ENCODE measurements at places on chromosomes 3 and 15.
A peak's percentile ranks its signal among the peaks of the same experiment; 100 is the strongest.

DNA sequence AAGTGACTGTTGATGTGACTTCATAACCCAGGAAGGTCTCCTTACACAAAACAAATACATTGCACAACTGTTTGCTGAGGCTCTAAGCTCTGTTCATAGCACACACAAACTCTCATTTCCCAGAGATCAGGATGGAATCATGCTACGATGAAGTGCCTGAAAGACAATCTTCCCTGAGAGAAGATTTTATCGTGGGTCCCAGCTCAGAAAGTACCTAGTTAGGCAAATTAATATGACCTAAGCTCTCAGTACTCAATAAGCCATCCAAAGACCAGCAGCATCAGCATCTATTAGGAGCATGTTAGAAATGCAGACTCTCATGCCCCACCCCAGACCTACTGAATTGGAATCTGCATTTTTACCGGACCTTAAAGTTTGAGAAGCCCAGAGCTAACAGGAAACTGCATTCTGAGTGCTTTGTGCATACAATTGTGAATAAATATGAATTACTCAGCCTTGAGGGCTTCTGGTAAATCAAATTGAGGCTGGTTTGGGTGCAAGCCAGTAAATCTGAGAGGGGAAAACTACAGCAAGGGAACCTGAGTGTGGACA, 161.5 kb upstream of the C2CD4B start:
- H3K36me3 ChIP-seq, result no peaks in the 10 kb centered on the region
- no peak for DNase-seq
- H3K27ac ChIP-seq, result no peak overlapping the region
- H3K4me1 ChIP-seq, result no peaks in the 10 kb centered on the region
- H3K27me3 ChIP-seq, result peaks cover 16% of the 10 kb centered on the region

GRCh38 chr3:104149154-104149553, 1217.6 kb upstream of the ALCAM start:
- DNase-seq, result no peak
- H3K4me3 ChIP-seq, result no peak overlapping the region
- no peaks in the 10 kb centered on the region for H3K27me3 ChIP-seq
- H3K27ac ChIP-seq, result no peak overlapping the region
- no peaks in the 10 kb centered on the region for H3K4me1 ChIP-seq

GRCh38 chr3:27356976-27357375, 12.2 kb downstream of the NEK10 start:
- no peak overlapping the region for H3K27ac ChIP-seq
- peaks cover 3% of the 10 kb centered on the region for H3K36me3 ChIP-seq
- H3K4me3 ChIP-seq, result no peak overlapping the region
- DNase-seq, result no peak

- no peaks in the 10 kb centered on the region for H3K4me1 ChIP-seq
- peaks cover 6% of the 10 kb centered on the region for H3K27me3 ChIP-seq
- H3K27ac ChIP-seq, result no peak overlapping the region
- H3K4me3 ChIP-seq, result no peak overlapping the region
- DNase-seq, result no peak
- no peaks in the 10 kb centered on the region for H3K36me3 ChIP-seq
These were observed 200.8 kb upstream of the GOLGA6L4 start for GRCh38 chr15:84034578-84035398.

DNA sequence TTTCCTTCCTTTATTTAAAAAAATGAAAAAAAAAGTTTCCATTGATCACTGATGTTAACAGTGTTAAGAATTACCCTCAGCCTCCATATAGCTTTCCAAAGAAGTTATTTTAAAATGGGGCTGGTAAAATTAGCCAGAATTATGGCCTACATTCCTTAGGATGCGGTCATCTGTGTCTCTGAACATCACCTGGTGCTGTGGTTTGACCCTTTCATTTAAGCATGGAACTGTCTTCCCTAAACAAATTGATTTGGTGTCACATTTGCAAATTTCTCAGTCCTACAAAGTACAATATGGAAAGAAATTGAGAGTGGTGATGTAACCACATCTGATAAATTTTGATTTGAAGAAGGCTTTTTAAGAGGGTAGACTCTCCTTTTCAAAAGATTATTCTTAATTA, 40.3 kb upstream of the ZPLD1 start:
- no peaks in the 10 kb centered on the region for H3K4me1 ChIP-seq
- DNase-seq, result no peak
- H3K27ac ChIP-seq, result no peak overlapping the region
- no peak overlapping the region for H3K4me3 ChIP-seq

DNA sequence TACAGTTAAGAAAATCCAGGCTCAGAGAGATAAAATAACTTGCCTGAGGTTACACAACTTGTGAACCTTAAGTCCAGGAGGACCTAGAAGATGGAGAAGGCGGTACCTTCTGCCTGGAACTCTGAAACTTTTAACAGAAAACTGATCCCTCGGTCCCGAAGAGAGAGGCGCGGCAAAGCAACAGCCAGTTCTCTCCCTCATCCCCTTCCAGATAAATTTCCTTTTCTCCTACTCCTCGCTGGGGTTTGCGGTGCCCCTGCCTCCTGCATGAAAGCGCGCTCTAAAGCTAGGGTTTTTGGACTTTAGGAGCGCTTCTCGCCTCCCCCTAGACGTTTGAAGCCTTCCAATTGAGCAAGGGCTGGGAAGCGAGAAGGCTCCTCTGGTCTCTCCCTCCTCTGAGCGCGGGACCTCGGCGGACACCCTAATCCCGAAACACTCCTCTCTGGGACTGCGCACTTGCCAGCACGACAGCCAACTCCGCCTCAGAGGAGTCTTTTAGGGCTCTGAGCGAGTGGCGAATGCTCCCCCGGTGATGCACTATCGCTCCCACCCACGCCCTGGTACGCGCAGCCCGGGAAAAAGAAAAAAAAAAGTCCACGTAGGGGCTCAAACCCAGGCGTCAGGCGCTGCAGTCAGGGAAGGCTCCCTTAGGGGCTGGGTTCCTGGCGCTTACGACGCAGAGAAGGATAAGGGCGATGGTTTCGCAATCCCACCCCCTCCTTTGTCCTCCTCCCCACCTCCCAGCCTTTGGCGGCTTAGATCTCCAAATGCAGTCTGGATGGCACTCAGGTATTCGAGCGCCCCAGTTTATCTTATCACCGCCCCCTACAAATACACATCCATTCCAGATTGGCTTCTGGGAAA, 7.9 kb upstream of the EOMES start:
- H3K27ac ChIP-seq, result no peak overlapping the region
- H3K4me3 ChIP-seq, result peak overlapping the region; percentile 26
- peaks cover 40% of the 10 kb centered on the region for H3K27me3 ChIP-seq
- peaks cover 15% of the 10 kb centered on the region for H3K4me1 ChIP-seq

DNA sequence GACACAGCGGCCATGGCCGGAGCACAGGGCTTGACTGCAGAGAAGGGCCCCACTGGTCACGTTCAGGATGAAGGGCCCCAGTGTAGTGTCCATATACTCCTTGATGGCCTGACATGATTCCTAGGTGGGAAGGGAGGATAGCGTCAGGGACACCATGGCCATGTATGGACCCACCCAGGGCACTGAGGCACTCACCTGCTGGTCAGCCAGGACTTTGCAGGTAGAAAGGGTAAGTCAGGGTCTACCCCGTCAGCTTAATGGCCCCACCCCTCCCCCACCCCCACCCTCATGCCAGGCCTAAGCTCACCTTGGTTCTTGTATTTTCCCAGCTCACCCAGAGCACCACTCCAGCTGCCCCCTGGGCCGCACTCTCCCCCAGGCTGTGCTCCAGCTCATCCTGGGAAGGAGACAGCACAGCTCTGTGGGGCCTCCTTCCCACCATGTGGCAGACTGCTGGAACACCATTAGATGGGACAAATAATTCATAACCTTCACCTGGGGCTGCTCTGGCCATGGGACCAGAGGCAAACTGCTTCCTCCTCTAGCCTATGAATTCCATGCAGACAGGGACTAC, 1.6 kb upstream of the HYAL3 start:
- no peak for DNase-seq
- H3K36me3 ChIP-seq, result peaks cover 4% of the 10 kb centered on the region
- H3K27ac ChIP-seq, result no peak overlapping the region
- no peak overlapping the region for H3K4me3 ChIP-seq
- H3K27me3 ChIP-seq, result no peaks in the 10 kb centered on the region

DNA sequence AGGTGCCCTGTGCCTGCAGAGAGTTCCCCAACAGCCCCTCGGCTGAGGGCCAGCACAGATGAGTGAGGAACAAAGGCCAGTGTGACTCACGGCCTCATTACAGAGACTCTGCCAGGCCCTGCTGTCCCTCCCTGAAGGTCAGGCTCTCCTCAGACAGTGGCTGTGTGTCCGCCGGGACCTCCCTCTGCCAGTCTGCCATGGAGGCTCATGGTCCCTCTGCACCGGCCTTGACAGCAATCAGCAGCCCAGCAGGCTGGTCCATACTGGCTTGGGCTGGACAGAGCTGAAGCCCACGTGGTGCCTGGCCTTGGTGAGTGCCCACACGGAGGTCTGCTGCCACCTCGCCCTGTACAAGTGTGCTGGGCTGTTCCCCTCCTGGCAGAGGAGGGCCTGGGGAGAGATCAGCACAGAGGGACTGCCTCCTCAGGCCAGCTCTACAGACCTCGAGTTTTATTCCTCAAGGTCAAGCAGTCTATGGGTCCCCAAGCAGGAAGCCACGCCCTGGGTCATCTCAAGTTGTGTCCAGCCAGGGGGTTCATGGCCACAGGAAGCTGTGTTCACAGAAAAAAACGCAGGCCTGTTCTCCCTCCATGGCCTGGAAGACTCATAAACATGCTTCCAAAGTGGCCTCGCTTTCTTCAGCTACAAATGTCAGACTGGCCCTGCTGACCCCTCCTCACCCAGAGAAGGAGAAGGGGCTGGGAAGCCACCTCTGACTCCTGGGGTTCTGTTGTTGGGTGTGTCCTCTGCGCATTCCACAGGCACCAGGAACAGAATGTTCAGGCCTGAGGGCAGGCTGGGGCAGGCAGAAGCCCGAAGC, 27.0 kb downstream of the SLC41A3 start:
- no peak overlapping the region for H3K4me3 ChIP-seq
- H3K4me1 ChIP-seq, result no peaks in the 10 kb centered on the region
- H3K27ac ChIP-seq, result no peak overlapping the region
- H3K27me3 ChIP-seq, result no peaks in the 10 kb centered on the region

DNA sequence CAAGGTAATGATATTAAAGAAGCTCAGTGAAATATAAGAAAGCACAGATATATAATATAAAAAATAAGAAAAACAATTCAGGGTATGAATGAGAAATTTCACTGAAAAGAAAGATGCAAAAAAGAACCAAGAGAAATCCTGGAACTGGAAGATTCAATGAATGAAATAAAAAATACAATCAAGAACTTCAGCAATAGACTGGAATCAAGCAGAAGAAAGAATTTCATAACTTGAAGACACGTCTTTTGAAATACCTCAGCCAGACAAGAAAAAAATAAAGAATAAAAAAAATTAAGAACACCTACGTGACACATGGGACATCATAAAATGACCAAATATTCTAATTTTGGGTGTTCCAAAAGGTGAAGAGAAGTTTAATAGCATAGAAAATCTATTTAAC, 104.6 kb upstream of the NEO1 start:
- no peak overlapping the region for H3K27ac ChIP-seq
- DNase-seq, result no peak
- peaks cover 17% of the 10 kb centered on the region for H3K27me3 ChIP-seq
- H3K36me3 ChIP-seq, result no peaks in the 10 kb centered on the region

- peaks cover 2% of the 10 kb centered on the region for H3K27me3 ChIP-seq
- H3K4me1 ChIP-seq, result no peaks in the 10 kb centered on the region
- no peak overlapping the region for H3K27ac ChIP-seq
- H3K36me3 ChIP-seq, result no peaks in the 10 kb centered on the region
- H3K4me3 ChIP-seq, result no peak overlapping the region
These were observed 71.4 kb upstream of the TLE3 start for GRCh38 chr15:70169147-70169546.

GRCh38 chr15:93837450-93837849, 393.9 kb upstream of the MCTP2 start:
- no peak overlapping the region for H3K4me3 ChIP-seq
- DNase-seq, result no peak
- no peaks in the 10 kb centered on the region for H3K36me3 ChIP-seq
- no peaks in the 10 kb centered on the region for H3K27me3 ChIP-seq
- H3K27ac ChIP-seq, result no peak overlapping the region

GRCh38 chr3:86948822-86949221, 42.1 kb downstream of the VGLL3 start:
- no peak overlapping the region for H3K4me3 ChIP-seq
- H3K4me1 ChIP-seq, result no peaks in the 10 kb centered on the region
- no peak overlapping the region for H3K27ac ChIP-seq
- H3K27me3 ChIP-seq, result no peaks in the 10 kb centered on the region

DNA sequence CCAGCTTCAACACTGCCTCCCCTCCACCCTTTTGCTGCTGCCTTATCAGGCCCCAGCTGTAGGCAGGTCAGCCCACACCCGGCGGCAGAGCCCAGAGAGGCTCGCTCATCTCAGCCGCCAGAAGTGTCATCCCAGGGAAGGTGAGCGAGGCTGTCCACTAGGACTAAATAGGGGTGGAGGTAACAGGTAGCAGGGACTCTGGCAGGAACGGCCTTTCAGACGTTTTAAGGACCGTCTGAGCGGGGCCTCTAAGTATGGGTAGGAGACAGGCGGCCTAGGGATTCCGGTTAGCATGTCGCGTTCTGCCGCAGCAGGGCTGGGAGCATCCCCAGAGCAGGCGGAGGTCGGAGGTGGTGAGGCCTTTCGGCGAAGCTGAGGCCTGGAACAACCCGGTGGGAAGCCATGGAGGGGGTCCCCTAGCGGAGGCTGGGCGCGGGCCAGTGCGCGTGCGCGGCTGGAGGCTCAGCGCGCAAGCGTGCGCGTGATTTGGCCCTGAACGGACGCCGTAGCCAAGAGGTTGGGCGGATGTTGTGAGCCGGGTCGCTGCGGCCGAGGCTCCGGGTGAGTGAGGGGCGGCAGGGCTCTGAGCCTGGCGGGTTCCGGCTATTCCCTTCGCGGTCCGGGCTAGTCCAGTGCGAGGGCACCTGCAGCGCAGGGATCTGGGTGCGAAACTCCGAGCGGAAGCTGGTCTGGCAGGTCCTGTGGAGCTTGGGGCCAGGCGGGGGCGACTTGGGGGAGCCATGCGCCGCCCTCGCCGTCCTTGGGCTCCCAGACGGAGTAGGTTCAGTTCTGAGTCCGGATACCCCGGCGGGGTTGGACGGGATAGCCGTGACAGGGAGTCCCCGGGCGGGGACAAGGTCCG, at the start of the genes MST1 and RNF123:
MST1 (minus strand) TSS at position 429 of the 862 bp plus-strand sequence. CDS start 783 bp downstream, outside the sequence.
RNF123 (plus strand) TSS at position 512 of the 862 bp plus-strand sequence. CDS start 1,609 bp downstream, outside the sequence.
- H3K4me3 ChIP-seq, result peak within 1 kb of the TSS; percentile 94
- peaks cover 52% of the 10 kb centered on the region for H3K4me1 ChIP-seq
- H3K27me3 ChIP-seq, result peaks cover 20% of the 10 kb centered on the region
- no peaks in the 10 kb centered on the region for H3K36me3 ChIP-seq
- H3K27ac ChIP-seq, result peak within 1 kb of the TSS; percentile 75

Data from T-cell (primary cell).